Activated naive CD4-positive, alpha-beta T cell treated with anti-CD3 and anti-CD28 coated beads for 36 hours (primary cell): ENCODE measurements at places on chromosomes 2 and 18. TPM values are rescaled to one million over a fixed set of nuclear protein-coding genes. Genes with fewer than 3 reads are reported as not detected.

GRCh38 chr2:234027641-234028040, 22.9 kb upstream of the SPP2 start:
- no peak for DNase-seq

DNA sequence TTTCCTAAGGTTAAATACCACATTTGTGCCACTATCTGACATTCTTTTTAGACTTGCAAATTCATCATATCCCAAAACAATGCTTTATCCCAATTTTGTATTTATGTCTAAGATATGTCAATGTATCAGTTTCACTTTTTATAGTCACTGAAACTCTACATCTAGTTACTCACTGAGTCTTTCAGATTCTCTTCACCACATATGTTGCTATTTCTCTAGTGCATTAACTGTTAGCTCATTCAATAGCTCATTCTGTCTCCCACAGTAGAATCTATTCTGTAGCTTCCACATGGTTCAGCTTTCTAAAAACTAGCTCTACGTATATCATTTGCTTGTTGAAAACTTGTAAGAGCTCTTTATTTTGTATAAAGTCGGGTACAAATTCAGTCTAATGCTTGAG, 1420.6 kb upstream of the NXPH2 start:
- DNase-seq: no peak

DNA sequence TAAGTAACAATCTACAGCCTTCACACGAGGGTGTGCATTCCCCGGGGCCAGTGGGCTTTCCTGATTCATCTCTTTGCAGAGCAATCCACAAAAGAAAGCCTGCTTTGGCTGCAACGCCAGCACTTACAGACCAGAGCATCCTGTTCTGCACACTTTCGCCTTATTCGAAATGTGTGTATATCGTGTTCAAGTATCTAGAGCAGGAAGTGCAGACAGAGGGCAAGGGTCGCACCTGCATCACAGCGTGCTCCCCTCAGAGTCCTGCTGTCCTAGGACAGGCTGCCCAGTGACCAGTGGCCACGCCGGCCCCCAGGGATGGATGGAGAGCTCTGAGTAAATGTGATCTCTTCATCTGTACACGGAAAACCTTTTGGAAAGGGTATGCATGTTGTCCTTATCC, 264.3 kb downstream of the ZNF516 start:
- DNase-seq: no peak

Gene MATN3
- not detected for total RNA-seq

DNA sequence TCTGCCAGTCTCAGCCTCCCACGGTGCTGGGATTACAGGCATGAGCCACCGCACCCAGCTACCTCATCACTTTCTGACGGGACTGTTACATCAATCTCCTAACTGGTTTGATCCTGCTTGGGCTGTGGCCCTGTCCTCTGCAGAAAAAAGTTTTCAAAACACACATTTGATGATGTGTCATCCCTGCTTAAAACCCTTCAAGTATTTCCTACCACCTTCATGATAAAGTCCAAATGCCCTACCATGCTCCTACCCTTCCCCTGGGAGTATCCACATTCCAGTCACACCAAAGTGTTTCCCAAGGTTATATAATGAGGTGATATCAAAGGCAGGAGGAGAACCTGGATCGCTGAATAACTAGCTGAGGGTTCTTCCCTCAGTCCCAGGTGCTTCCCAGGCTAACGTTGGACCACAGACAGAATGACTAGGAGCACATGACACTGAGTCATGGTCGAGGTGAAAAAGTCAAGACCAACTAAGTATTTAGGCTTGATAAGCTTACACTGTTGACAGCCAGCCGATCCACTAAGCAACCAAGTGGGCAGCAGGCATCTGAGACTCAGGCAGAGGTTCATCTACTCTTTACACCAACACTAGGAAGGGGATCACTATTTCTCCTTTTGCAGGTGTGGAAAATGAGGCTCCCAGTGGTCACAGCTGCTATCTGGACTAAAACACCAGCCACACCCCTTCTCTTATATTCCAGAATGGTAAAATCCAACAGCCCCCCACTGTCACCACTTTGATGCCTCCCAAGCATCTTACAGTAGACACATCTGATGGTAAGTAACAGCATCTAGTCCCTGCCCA, 31.8 kb downstream of the CYRIA start:
- DNase-seq: no peak

DNA sequence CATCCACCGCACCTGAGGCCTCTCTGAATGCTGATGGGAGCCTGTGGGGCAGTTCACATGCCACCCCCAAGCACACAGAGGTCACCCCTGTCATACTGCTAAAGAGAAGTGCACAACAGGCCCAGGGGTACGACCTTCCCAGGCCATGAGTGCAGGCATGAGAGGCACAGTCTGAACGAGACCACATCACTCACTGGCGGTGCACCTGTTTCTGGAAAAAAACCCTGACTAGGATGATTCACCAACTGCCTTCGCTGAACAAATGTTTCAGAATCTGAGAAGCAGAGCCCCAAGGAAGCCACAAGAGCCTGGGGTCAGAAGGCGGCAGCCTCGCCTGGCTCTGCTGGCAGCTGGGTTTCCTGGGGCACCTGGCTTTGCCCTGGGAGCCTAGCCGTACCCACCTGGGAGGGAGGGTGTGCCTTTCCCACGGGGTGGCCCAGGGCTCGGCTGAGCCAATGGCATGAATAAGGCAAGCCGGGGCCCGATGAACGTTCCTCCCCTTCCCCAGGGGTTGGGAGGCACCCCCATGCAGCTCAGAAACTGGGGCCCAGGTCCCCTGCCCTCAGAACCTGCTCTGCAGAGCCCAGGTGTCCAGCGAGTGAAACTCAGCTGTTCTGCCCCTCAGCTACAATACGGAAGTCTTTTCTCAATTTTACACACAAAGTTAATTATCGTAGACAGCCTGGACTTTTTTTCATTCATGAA, 73.8 kb downstream of the HDAC4 start:
- DNase-seq: peak; percentile 94

GRCh38 chr2:47211497-47212011, 56.4 kb upstream of the STPG4 start:
- no peak for DNase-seq

Gene SCN3A
- 0.10 TPM for total RNA-seq

- no peak for DNase-seq
Measured at GRCh38 chr2:217154923-217155322, 295.1 kb upstream of the TNP1 start.

Gene UCN
- 0.89 TPM for total RNA-seq
